Stimulated activated CD4-positive, alpha-beta T cell treated with anti-CD3 and anti-CD28 coated beads, TNF-alpha, amount 100 ng/mL, for 24 hours (primary cell): ENCODE measurements at places on chromosomes 11 and 22.

DNA sequence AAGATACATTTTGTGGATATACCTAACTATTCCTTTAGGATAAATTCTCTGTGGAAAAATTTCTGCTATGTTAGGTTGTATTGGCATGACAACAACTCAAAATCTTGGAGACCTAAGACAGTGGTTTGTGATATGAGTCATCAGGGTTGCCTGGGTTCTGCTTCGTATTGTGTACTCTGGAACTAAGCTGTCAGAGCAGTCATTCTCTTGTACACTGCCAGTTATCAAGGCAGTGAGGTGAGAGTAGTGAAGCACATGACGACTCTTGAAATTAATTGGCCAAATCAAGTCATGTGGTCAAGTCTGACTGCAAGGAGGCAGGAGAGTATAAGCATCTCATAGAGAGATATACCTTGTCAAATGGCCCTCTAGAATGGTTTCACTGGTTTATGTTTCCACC, 104.4 kb downstream of the FANCF start:
- no peak for DNase-seq

GRCh38 chr11:115256397-115257197, 247.6 kb downstream of the CADM1 start:
- no peak for DNase-seq

- no peak for DNase-seq
These were observed 83.7 kb downstream of the EXT2 start for GRCh38 chr11:44179173-44179572.

- no peak for DNase-seq
These were observed 154.8 kb downstream of the UVRAG start for GRCh38 chr11:75969626-75970308.

DNA sequence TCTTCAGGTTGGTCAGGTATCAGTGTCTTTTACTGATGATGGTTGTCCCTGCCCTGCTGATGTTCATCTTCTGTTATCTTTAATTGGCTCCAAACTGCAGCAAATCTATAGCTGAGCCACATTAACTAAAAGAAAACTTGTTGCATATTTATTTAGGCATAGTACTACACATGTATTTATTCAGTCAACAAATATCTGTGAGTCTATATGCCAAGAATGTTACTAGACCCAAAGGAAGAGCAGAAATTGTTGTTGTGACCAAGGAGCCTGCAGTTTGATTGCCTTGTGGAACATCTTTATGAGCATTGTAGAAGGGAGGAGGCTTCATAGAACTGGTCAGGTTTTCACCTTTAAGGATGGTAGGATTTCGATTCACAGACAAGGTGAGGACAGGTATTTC, 10.1 kb downstream of the BMAL1 start:
- no peak for DNase-seq

DNA sequence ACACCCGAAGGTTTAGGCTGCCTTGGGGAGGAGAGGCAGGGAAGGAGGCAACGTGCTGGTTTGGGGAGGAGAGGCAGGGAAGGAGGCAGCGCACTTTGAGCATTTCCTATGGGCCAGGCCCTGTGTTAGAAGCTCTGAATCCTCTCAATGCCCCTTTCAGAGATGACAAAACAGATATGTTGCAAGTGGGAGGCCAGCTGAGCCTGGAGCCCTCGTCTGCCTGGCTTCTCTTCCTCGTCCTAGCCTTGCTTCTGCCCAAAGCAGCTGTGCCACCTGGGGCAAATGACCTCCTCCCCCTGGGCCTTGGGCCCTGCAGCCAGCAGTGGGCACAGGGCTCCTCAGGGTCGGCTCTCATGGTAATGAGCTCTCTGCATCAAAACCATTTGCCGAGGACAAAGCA, 15.3 kb upstream of the LRRC32 start:
- DNase-seq = no peak

GRCh38 chr11:106828976-106829375, 189.3 kb downstream of the GUCY1A2 start:
- DNase-seq = no peak

DNA sequence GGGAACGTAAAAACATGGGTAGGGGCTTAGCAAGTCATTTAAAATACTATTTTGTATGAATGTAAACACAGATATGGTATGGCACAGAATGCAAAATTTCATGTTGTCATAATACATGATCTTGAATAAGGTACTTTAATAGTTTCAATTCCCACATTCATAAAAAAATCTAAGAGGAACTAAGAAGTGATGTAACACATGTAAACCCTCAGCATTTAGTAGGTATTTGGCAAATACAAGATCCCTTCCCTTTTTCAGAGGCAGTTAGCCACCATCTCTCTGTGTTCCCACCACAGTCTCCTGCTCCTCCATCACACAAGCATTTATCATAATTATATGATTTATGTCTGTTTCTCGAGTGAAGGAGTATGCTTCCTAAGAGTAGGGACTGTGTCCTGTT, 251.8 kb downstream of the TENM4 start:
- DNase-seq = no peak

GRCh38 chr11:44609783-44610155, 44.3 kb downstream of the CD82 start:
- DNase-seq = no peak

DNA sequence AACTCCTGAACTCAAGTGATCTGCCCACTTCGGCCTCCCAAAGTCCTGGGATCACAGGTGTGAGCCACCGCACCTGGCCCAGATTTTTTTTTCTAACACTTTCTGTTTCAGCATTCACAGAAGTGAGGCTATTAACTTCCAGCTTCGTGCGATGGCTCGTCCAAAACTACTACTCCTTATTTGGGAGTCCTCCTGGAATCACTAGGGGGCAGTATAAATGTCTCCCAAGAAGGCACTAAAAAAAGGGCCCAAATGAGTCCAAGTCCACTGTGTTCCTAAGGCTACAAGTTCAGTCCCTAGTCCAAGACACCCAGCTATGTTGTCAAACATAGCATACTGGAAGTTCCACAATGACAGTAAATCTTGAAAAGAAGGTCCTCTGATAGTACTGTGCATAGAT, 63.2 kb upstream of the BIRC3 start:
- DNase-seq = no peak

GRCh38 chr11:127074151-127074761, 73.7 kb upstream of the KIRREL3 start:
- no peak for DNase-seq

DNA sequence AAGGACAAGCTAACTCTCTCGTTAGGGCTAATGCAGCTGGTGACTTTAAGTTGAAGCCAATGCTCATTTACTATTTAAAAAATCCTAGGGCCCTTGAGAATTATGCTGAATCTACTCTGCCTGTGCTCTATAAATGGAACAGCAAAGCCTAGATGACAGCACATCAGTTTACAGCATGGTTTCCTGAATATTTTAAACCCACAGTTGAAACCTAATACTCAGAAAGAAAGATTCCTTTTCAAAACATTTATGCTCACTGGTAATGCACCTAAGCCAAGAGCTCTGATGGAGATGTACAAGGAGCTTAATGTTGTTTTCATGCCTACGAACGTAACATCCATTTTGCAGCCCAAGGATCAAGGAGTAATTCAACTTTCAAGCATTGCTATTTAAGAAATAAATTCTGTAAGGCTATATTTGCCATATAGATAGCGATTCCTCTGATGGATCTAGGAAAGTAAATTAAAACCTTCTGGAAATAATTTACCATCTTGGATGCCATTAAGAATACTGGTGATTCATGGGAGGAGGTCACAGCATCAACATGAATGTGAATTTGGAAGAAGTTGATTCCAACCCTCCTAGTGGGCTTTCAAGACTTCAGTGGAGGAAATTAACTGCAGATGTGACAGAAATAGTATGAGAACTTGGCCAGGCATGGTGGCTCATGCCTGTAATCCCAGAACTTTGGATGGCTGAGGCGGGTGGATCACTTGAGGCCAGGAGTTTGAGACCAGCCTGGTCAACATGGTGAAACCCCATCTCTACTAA, 14.5 kb downstream of the XNDC1N start:
- DNase-seq = no peak

GRCh38 chr22:48918585-48919186, 909.0 kb downstream of the BRD1 start:
- no peak for DNase-seq

- no peak for DNase-seq
These were observed 96.1 kb downstream of the KIF18A start for GRCh38 chr11:28011813-28012212.

- DNase-seq = no peak
These were observed 14.3 kb downstream of the PDGFB start for GRCh38 chr22:39230261-39231196.

GRCh38 chr11:69030301-69030700, 17.3 kb upstream of the MRGPRF start:
- no peak for DNase-seq

GRCh38 chr22:48424201-48424627, 1403.5 kb downstream of the BRD1 start:
- no peak for DNase-seq

DNA sequence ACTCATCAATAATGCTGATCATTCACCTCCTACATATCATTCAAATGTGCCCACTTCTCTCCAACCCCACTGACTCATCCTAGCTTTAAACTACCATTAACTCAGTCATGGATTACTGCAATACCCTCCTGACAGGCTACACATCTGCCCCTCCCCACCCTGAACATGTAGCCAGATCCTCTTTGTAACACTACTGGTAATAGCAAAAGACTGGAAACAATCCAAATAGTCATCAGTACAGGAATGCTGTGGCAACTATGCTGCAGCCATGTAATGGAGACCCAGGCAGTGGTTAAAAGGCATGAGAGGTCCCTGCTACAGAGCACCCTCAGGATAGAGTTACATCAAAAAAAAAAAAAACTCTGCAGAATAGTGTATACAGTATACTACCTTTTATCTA, 16.6 kb downstream of the SLC43A3 start:
- DNase-seq = no peak

GRCh38 chr11:133981156-133981555, 24.4 kb upstream of the IGSF9B start:
- no peak for DNase-seq

DNA sequence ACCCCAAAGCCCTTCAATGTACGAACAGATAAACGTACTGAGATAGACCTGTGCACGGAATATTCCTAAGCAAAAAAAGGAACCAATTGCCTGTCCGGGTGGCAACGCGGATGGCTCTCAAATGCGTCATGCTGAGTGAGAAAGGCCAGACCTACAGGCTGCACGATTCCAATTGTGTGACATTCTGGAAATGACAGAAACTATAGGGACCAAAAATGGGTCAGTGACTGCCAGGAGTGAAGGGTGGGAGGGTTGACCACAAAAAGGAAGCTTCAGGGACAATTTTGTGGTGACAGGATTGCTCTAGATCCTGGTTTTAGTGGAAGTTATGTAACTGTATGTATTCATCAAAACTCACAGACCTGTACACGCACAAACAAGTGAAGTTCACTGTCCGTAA, 24.0 kb upstream of the SYT8 start:
- no peak for DNase-seq
